Cortex of kidney (tissue), 1 donor: ENCODE measurements at places on chromosomes 16 and 17.

DNA sequence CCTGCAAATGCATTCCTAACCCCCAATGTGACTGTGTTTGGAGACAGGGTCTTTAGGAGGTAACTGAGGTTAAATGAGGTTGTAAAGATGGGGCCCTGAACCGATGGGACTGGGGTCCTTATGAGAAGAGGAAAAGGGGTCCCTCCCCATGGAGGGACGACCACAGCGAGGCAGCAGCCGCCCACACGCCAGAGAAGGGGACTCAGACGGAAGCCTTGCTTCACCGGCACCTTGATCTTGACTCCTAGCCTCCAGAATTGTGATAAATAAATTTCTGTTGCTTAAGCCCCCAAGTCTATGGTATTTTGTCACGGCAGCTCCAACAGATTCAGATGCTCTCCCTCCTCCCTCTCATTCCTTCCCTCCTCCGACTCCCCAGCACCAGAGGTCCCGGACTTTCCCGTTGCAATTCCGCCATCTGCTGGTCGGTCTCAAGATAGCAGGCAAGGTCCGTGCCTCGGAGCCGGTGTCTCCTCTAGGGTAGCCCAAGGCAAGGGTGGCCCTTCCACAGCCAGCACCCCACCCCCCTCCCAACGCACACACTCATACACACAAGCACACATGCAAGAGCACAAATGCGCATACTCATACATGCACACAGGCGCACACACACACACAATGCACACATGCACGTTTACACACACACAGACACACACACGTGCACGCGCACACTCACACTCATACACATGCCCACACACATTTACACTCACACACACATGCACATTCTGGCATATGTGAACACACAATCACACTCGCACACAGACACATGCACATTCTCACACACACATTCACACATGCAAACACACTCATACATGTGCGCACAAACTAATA lies 23.1 kb upstream of the C16orf78 start:
- DNase-seq: no peak

DNA sequence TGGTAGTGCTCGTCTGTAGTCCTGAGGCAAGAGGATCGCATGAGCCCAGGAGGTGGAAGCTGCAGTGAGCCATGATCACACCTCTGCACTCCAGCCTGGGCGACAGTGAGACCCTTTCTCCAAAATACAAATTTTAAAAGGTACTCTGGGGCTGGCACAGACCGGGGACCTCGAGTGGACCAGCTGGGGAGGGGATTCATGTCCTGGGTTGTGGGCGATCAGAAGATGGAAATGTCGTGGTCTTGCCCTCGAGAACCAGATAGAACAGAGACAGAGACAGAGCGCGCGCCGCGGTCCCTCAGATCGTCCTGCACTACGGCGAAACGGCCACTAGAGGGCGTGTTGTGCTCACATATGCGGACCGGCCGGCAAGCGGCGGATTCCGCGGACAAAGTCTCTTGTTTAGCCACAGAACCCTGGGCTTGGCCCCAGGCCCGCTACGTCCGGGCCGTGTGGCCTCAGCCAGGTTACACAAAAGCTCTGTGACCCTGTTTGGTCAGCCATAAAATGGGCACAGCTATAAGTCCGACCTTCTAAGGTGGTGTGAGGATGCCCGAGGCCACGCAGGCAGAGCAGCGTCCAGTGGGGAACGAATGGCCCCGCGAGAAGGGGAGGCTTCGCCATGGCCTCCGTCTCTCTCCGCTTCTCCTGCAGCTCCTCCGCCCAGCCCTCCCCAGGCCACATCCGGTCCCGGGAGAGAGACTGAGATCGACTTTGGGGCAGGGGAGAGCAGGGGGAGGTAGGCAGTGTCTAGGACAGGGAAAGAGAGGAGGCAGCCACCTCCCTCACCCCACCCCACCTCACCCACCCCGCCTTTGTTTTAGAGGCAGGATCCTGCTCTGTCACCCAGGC lies 14.6 kb upstream of the SBK1 start:
- no peak for DNase-seq

GRCh38 chr16:65509172-65509571 lies 387.3 kb upstream of the CDH11 start:
- DNase-seq: no peak

DNA sequence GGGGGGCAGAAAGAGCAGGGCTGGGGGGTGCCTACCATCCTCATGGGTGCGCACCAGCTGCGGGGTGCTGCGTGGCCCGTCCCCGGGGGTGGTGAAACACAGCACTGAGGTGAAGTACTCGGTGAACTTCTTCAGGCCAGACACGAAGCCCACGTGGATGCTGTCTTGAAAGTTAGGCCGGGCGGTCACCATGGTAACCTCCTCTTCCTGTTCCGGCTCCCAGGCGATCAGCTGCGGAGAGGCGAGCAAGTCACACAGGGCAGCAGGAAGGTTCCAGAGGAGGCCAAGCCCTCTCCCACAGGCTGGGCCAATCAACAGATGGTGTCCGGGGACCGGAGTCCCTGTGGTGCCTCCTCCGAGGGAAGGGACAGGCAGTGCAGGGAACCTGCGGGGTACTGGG lies 90.1 kb upstream of the CDC42EP4 start:
- DNase-seq: no peak

DNA sequence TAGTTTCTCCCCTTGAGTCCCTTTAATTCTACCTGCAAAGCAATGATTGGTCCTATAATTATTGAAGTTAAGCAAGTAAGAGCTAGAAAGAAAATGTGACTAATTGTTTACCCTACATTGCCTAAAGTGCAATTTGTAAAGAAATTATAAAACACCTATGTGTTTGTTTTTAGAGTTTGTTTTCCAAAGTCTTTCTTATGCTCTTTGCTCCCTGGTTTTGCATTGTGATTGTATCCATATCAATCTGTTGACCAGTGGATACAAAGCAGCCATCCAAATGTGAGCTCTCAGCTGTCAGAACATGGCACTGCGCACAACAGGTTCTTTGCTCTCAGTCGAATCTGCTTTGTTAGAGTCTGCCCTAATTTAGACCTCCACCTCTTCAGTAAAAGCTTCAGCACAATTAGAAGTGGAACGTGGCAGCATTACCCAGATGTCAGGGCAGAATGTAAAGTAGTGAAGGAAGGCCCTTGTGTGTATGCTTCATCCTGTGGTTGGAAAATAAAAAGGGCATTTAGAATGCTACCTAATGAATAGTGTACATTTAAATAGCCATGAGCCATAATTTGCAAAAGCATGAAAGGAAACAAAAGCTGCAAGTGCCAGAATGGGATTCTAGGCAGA lies 70.5 kb downstream of the AATF start:
- DNase-seq: no peak

DNA sequence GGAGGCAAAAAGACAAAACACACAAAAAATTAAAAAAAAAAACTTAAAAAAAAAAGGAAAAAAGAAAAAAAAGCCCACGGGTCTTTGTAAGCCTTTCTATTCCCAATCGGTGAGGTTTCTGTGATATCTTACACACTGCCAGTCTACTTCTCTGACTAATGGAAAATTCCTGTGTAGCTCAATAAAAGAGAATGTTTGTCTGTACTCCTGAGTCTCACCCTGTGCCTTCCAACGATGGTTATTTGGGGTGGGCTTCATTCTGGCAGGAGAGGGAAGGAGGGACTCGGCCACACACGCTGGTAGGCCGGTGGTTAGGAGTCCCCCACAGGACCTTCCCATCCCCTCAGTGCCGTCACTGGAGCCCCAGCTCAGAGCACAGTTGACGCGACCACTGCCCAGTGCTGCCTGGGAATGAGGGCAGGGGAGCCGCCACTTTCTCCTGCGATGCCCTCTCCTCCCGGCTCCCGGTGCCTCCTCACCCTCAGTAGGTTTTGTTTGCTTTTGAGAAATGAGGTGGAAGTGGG lies 68.0 kb downstream of the AMFR start:
- no peak for DNase-seq

DNA sequence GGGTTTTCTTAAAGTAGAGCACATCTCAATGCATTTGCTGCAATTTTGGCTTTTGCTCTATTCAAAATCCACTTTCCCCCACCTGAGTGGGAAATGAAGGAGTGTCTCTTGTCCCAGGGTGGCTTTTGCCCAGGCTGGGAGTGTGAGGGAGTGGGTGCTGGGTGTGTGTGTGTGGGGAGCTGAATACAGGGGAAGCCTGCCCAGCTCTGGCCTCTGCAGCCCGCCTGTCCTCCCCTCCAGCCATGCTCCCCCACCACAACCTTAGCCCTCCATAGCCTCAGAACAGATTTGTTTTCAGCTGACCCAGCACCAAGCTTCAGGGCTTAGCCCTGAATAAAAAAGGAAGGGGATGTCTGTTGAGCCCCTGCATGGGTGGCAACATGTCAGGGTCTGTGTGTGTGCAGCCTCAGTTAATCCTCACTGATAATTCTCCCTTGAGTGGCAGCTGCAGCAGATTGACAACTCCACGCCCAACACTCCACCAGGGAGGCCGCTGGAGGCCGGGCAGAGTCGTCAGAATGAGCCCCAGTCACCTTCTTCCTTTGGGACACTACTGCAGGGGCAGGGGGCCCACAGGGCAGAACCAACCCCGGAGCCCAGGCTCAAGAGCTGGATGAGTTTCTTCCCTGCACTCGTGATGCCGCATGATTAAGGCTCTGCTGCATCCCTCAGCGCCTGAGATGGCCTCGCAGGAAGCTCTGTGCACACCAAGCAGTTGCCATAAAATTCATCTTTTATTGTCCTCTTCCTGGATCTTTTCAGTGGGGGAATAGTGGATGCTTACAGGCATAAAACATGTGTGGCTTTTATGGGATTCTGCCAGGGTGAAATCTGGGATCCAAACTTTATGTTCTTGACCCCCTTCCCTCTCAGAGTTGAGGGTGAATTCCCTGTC lies 55.0 kb downstream of the SPACA3 start:
- no peak for DNase-seq

GRCh38 chr16:50752471-50753235 lies 10.8 kb downstream of the CYLD start:
- DNase-seq: no peak

DNA sequence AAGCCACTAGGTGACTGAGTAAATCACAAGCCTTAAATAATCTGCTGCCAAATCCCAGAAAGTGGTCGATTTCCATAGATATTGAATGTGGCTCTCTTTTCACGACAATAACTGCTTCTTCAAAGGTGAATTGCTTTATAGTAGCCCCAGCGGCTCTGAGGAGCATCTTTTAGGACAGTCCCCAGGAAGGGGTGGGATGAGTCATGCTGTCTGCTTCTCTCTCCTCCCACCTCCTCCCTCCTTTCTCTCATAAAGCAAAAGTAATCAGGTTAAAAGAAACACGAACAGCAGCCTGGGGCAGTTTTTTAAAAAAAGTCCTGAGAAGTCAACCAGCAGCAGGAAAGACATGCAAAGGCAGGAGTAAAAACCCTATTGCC lies 1.8 kb downstream of the KIAA0513 start:
- DNase-seq: no peak

- no peak for DNase-seq
Observed at GRCh38 chr16:79808731-79809130, 208.2 kb upstream of the MAF start.

- DNase-seq: no peak
Observed at GRCh38 chr16:27473101-27473900, 71.3 kb downstream of the IL21R start.

DNA sequence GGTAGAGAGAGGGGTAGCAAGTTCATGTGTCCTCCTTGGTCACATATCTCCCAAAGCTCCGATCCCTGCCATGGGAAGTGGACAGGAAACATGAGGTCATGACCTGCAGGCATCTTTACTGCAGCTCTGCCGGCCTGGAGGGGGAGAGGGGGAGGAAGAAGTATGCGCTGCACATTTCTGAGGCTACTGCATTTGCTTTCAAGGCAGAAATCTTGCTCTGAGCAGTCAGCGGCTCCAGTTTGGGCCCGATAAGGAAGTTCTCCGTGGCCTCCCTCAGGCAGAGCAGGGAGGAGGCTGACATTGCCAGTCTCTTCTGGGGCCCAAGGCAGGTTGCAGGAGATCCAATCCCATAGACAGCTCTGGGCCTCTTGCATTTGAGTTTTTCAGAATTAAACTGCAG lies 1.5 kb upstream of the NHERF1 start:
- no peak for DNase-seq

GRCh38 chr16:14314116-14314515 lies 243.0 kb downstream of the MRTFB start:
- no peak for DNase-seq

- DNase-seq: no peak
Observed at GRCh38 chr16:69851491-69852240, 89.5 kb downstream of the WWP2 start.
